ENCODE measurements at places on chromosomes 6 and 20. TPM values are rescaled to one million over a fixed set of nuclear protein-coding genes. Genes with fewer than 3 reads are reported as not detected.

DNA sequence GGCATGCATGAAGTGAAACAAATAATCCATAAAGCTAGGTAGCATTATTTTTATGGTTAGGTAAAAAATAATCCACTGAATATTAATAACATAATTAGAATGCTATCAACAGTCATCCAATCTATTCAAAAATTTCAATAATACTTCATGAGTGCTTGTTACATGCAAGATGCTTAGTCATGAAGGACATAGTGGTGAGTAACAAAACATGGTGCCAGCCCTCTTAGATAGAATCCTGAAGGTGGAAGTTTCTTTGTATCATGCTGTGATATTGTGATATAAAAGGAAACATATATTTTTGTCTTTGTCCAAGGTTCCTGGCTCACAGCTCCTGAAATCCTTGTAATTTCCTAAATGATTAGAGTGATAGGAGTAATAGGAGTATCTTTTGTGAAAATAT lies 14.9 kb downstream of the RCAN2 start:
- no peak for ATAC-seq

GRCh38 chr6:110689275-110689935 lies 125.9 kb downstream of the CDK19 start:
- no peak for ATAC-seq

Gene METTL24
- total RNA-seq: 5.6 TPM

Gene SLC26A8
- 0.18 TPM for total RNA-seq

Gene SPTLC3
- 0.04 TPM for total RNA-seq

Gene HMGCLL1
- not detected for total RNA-seq

DNA sequence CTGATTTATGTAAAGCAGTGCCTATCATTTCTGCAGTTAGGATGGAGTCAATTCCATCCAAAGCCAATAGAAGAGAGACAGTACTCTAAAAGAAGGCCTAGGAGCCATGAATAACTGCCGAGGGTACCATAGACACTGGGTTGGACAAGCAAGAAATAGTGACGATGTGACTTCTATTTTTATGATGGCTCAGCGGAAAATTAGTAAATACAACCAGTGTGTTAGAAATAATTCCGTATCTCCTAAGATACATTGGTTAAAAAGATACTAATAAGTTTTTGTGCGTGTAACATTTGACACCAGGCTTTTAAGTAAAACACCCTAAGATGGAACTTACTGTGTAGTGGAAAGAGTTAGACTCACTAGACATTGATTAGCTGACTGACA lies 45.6 kb upstream of the MOXD1 start:
- no peak for ATAC-seq

Data from motor neuron (in vitro differentiated cells).